ENCODE measurements at places on chromosomes 5 and 9. TPM values are rescaled to one million over a fixed set of nuclear protein-coding genes. Genes with fewer than 3 reads are reported as not detected.
A peak's percentile ranks its signal among the peaks of the same experiment; 100 is the strongest.

KIF12 gene
- 6.2 TPM for total RNA-seq

DNA sequence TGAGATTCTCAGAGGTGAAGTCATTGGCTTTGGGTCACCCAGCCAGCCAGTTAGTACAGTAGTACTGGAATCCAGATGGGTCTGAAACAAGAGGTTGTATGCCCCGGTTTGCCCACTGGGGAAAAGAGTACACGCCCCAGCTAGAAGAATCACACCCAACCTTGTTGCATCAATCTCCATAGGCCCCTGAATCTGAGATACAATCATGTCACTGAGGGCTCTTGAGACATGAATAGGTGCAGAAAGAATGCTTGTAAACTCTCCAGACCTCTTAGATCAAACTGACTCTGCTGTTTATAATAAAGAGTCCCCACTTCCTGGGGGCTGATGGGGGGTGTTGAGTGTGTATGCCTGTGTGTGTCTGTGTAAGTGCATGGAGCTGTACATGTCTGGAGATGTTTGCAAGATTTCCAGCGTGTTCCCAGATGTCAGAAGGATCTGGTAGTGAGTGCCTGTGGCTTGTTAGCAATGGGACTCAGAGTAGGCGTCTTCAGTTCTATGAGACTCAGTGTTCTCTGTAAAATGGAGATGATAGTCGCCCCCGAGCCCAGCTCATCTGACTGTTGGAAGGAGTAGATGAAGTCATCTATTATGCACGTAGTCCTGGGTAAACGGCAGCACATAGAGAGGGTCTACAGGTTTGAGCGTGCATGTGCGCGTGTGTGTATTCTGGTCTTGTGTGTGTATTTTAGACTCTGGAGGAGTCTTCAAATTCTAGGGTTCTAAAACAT is 48.2 kb downstream of the COL27A1 start:
- no peak for DNase-seq

ADAMTS16 gene
- total RNA-seq: 0.26 TPM

CNTNAP3 gene
- 5.2 TPM for total RNA-seq

- no peak for DNase-seq
Observed at GRCh38 chr9:89080193-89080592, 88.9 kb downstream of the S1PR3 start.

TLE1 gene
- total RNA-seq: 19.2 TPM

GRCh38 chr5:149567226-149567625 is 14.1 kb upstream of the ARHGEF37 start:
- DNase-seq: no peak

- DNase-seq: no peak
Observed at GRCh38 chr5:69343083-69343482, 10.5 kb upstream of the CCDC125 start.

GRCh38 chr5:181207214-181207959 is 2.4 kb upstream of the TRIM7 start:
- peak; percentile 86 for DNase-seq

- no peak for DNase-seq
Observed at GRCh38 chr9:132546148-132547051, 36.0 kb upstream of the BARHL1 start.

- no peak for DNase-seq
Observed at GRCh38 chr5:360257-361027, 38.9 kb downstream of the AHRR start.

- no peak for DNase-seq
Observed at GRCh38 chr9:93473411-93473810, 20.0 kb upstream of the FAM120AOS start.

DNA sequence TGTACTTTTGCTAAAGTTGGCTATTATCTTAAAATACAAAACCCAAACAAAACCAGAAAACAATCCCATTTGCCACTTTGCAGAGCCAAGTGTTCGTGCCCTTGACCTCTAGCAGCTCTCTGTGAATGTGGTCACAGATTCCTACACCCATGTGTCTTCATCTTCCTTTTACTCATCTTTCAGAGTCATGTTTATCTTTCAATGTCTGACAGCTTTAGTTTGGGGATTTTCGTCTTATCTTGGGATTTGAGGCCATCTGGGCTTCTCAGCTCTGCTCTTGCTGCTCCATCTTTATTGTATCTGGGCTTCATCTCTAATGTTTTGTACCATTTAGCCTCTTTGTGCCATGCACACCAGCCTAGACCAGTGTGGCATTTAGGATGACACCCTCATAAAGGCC is 81.0 kb downstream of the DAPK1 start:
- no peak for DNase-seq

STKLD1 gene
- total RNA-seq: 1.2 TPM

- no peak for DNase-seq
Observed at GRCh38 chr9:30915451-30915850, 1469.0 kb upstream of the ACO1 start.

SAXO1 gene
- 0.12 TPM for total RNA-seq

DAB2IP gene
- 81.6 TPM for total RNA-seq

CRB2 gene
- 0.93 TPM for total RNA-seq

- peak; percentile 75 for DNase-seq
Observed at GRCh38 chr9:35652829-35653209, 2.1 kb upstream of the SIT1 start.

- no peak for DNase-seq
Observed at GRCh38 chr5:167489202-167489601, 802.2 kb upstream of the WWC1 start.

SHB gene
- total RNA-seq: 33.4 TPM

- DNase-seq: no peak
Observed at GRCh38 chr5:142929587-142929986, 159.4 kb downstream of the ARHGAP26 start.

All from upper lobe of right lung (tissue), 1 donor.